CD4-positive, alpha-beta T cell treated with Interleukin-1 beta for 1 hour (primary cell): ENCODE measurements at places on chromosomes 6 and 20.

DNA sequence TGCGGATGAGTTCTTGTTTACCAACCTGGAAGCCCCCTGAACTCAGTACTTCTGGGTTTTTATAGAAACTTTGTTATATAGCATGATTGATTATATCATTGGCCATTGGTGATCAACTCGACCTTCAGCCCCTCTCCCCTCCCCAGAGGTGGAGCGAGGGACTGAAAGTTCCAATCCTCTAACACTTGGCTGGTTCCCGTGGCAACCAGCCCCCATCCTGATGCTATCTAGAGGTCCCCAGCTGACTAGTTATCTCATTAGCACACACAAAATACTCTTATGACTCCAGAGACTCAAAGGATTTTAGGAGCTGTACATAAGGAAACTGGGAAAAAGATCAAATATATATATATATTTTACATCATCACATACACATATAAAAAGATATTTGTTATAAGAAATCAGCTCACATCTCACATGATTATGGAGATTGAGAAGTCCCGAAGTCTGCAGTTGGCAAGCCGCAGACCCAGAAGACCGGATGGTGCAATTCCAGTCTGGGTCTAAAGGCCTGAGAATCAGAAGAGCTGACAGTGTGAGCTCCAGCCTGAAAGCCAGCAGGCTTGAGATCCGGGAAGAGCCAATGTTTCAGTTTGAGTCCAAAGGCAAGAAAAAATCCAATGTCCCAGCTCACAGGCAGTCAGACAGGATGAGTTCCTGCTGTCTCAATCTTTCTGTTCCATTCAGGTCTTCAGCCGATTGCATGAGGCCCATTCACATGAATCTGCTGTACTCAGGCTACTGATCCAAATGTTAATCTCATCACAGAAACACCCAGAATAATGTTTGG, 179.3 kb upstream of the DTNBP1 start:
- no peak for DNase-seq

- DNase-seq, result no peak
These were observed 29.2 kb downstream of the SGK1 start for GRCh38 chr6:134288538-134289203.

DNA sequence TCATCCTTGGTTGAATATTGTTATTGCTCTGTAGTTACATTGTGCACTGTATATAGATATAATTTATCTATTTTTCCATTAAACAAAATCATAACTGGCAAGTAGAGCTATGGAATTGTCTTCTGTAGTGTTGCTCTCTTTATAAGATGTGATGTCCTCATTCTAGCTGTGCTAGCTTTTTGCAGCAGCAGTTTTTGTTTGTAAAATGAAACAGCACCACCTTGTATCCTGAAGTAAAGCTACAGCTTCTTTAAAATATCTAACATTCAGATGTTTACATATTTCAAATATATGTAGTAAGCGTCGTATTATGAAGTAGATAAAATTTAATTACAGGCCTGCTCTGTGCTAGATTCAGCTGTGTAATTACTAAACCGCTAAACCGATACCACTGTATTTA, 328.8 kb upstream of the MANEA start:
- no peak for DNase-seq

GRCh38 chr6:169086020-169086419, 167.6 kb downstream of the THBS2 start:
- no peak for DNase-seq

- DNase-seq, result peak; percentile 55
These were observed 706 bp upstream of the SNX14 start for GRCh38 chr6:85594197-85594930.
